Lung (tissue), 17 donors: ENCODE measurements at places on chromosomes 6 and 20. TPM values are rescaled to one million over a fixed set of nuclear protein-coding genes. Genes with fewer than 3 reads are reported as not detected.
A peak's percentile ranks its signal among the peaks of the same experiment; 100 is the strongest.

DNA sequence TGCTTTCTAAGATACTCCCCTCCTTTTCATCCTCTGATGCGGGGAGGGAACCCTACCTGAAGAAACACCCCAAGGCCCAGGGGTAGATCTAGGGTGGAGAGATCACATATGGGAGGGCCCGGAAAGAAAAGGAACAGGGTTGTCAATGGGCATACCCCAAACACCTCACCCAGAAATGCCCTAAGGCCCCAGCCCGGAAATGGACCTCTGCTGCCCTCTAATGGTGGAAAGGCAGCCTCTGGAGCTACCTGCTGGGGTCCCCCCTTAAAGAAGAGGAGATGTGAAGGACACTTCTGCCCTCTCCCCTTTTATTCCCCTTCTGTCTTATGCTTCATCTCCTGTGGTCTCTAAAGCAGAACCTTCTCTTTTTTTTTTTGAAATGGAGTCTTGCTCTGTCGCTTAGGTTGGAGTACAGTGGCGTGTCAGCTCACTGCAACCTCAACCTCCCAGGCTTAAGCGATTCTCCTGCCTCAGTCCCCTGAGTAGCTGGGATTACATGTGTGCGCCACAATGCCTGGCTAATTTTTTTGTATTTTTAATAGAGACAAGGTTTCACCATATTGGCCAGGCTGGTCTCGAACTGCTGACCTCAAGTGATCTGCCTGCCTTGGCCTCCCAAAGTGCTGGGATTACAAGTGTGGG is 458 bp upstream of the ARMC12 start:
- DNase-seq = peak; percentile 79

- no peak for DNase-seq
Measured at GRCh38 chr20:20489648-20490341, 121.9 kb downstream of the INSM1 start.

Gene NKAIN2
- 4.4 TPM for total RNA-seq

DNA sequence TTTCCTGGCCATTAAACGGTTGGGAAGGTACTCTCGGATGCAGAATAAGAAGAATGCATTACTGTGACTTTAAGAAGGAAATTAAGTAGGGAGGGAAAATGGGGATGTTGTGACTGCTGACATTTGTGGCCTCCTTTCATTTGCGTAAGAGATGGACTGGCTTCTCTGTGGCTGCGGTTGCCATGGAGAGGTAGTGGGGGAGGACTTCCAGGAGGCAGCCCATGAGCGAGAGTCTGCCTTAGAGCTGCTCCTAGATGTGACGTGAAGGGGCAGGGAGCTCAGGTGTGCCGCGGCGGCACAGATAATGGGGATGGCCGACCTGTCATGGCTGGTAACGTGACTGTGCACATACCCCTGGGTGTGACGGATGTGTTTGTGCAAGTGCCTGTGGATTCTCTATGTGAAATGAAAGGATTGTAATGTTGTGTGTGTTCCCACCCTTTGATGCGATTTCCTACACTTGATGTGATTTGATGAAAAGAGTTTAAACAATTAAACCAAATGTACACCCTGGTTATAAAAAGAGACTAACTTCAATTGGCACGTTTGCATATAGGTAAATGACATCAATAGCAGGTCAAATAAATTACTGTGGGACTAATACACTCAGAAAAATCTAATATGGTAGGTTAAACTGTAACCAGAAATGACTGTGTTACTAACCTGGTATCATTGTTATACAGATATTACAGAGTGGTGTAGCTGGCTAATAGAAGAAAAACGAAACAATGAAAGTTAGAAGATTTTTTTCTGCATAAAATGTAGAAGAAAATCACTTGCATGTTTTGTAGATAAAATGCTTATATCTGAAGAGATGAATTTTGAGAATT is 48.9 kb downstream of the HIVEP1 start:
- DNase-seq = peak; percentile 48

- DNase-seq = no peak
Measured at GRCh38 chr20:46955601-46956556, 61.2 kb downstream of the EYA2 start.

GRCh38 chr6:156068881-156069280 is 613.2 kb upstream of the NOX3 start:
- DNase-seq = no peak

Gene TRIM31
- total RNA-seq = not detected

- no peak for DNase-seq
Measured at GRCh38 chr6:33323623-33323948, 6.0 kb upstream of the ZBTB22 start.
